Myocyte (in vitro differentiated cells): ENCODE measurements at places on chromosomes 2 and 18. TPM values are rescaled to one million over a fixed set of nuclear protein-coding genes. Genes with fewer than 3 reads are reported as not detected.
A peak's percentile ranks its signal among the peaks of the same experiment; 100 is the strongest.

DNA sequence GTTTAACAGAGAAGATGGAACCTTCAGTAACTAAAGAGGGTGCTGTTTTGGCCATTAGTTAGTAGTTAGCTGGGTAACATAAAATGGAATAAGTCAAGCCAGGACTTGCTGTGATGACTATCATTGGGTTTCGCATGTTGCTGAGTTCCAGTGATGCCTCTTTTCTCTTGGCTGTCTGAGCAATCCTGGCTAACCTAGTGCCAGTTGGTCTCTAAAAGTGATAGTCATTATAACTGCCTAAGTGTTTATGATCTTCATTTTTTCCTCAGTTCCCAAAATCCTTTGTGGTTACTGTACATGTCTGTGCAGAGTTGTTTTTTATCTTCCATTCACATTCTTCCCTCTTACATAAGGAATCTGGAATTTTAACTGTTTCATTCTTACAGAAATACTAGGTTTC, 33.4 kb downstream of the WDR43 start:
- no peak for DNase-seq

- DNase-seq = no peak
Observed at GRCh38 chr2:233131936-233132720, 72.0 kb downstream of the INPP5D start.

DNA sequence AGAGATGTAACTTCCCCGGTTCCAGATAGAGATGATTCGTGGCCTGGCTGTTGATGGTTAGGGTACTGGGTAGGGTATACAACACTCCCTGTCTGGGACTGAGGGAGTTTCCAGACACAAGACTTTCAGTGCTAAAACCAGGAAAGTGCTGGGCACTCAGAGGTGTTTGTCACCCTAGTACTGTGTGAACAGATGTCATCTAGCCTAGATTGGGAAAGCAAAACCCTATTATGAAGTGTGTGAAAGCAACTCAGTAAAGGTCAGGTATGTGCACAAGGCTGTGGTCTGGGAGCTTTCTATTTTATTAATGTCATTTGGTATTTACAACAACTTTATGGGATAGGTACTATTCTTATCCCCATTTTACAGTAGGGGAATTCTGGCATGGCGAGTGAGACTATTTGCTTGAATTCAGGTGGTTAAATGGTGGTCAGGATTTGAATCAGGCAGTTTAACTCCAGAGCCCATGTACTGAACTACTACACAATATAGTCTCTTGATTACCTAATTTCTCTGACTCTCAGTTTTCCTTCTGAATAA, 2.6 kb downstream of the BZW1 start:
- peak; percentile 27 for DNase-seq

EIF4E2 gene
- total RNA-seq = 119 and 122 TPM in 2 replicates

- no peak for DNase-seq
Observed at GRCh38 chr2:49335546-49335945, 181.2 kb upstream of the FSHR start.

GRCh38 chr2:71243634-71244301, 16.9 kb upstream of the PAIP2B start:
- peak; percentile 5 for DNase-seq

DNA sequence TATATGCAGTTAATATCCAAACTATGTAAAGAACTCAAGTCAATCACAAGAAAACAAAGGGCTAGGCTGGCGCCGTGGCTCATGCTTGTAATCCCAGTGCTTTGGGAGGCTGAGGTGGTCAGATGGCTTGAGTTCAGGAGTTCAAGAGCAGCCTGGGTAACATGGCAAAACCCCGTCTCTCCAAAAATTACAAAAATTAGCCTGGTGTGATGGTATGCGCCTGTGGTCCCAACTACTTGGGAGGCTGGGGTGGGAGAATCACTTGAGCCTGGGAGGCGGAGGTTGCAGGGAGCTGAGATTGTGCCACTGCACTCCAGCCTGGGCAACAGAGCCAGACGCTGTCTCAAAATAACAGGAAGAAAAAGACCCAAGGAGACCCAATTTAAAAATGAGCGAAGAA, 91.9 kb upstream of the ALKAL2 start:
- no peak for DNase-seq

DNA sequence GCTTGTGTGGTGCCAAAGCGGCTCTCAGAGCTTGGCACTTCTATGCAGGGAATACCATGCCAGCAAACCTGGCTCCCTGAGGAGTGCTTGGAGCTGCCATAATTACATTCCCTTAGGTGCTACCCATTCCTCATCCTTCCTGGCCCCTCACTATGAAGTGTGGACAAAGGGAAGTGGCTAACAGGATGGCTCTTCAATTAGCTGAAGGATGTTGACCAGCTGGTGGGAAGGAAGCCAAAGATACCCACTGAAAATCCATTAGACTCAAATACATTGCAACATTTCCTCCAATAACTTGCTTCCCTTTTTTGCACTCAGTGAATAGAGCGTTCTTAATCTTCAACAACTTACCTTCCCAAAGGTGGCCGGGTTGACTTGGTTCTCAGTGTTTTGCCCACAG, 8.5 kb downstream of the RFX8 start:
- DNase-seq = no peak

TDRD15 gene
- total RNA-seq = not detected in 2 replicates

GRCh38 chr2:234137400-234138014, 87.0 kb downstream of the SPP2 start:
- peak; percentile 20 for DNase-seq

- DNase-seq = peak; percentile 77
Observed at GRCh38 chr2:48306409-48307284, 223.3 kb upstream of the STON1 start.

ITGA6 gene
- total RNA-seq = 650 and 854 TPM in 2 replicates

GRCh38 chr18:78724214-78724914, 255.3 kb upstream of the SALL3 start:
- DNase-seq = no peak
